ENCODE measurements at places on chromosomes 5 and 9. TPM values are rescaled to one million over a fixed set of nuclear protein-coding genes. Genes with fewer than 3 reads are reported as not detected.

The C1QTNF3 gene
- total RNA-seq, result 0.16 TPM

The RNF183 gene
- total RNA-seq, result not detected

The ANKRD18A gene
- total RNA-seq, result 0.70 TPM

The MYMK gene
- not detected for total RNA-seq

The AHRR gene
- total RNA-seq, result 0.94 TPM

The LCN10 gene
- total RNA-seq, result not detected

The GARIN3 gene
- total RNA-seq, result not detected

The CER1 gene
- not detected for total RNA-seq

The GMCL2 gene
- total RNA-seq, result not detected

The FCN2 gene
- total RNA-seq, result not detected

The GABBR2 gene
- total RNA-seq, result not detected

The BSPRY gene
- total RNA-seq, result not detected

The RAI14 gene
- 38.0 TPM for total RNA-seq

The CLIC3 gene
- total RNA-seq, result 8.7 TPM

The GBGT1 gene
- 2.7 TPM for total RNA-seq

The TXNDC8 gene
- total RNA-seq, result not detected

The ANXA1 gene
- total RNA-seq, result 655 TPM

The TPRN gene
- 6.7 TPM for total RNA-seq

The FGF10 gene
- total RNA-seq, result not detected

The KIAA1958 gene
- 0.78 TPM for total RNA-seq

The CDC25C gene
- total RNA-seq, result 11.9 TPM

The LHX3 gene
- not detected for total RNA-seq

The PLPP7 gene
- total RNA-seq, result 0.08 TPM

The ENHO gene
- total RNA-seq, result not detected

The KIF4B gene
- not detected for total RNA-seq

The CTNNAL1 gene
- 114 TPM for total RNA-seq

The DMGDH gene
- total RNA-seq, result not detected

The TPPP gene
- total RNA-seq, result 0.94 TPM

The DOCK8 gene
- 0.08 TPM for total RNA-seq

The NOTCH1 gene
- 93.1 TPM for total RNA-seq

The NR5A1 gene
- total RNA-seq, result not detected

The ZFP2 gene
- not detected for total RNA-seq

The SHISAL2B gene
- total RNA-seq, result not detected

The LIFR gene
- 2.1 TPM for total RNA-seq

The GHR gene
- 2.0 TPM for total RNA-seq

The MPDZ gene
- 16.8 TPM for total RNA-seq

The ZFR gene
- 36.6 TPM for total RNA-seq

The BNIP1 gene
- 19.9 TPM for total RNA-seq

The DDX46 gene
- 14.1 TPM for total RNA-seq

The PAEP gene
- not detected for total RNA-seq

The JMY gene
- 1.9 TPM for total RNA-seq

The PPP6C gene
- total RNA-seq, result 20.5 TPM

The SLC45A2 gene
- total RNA-seq, result not detected

The CYSRT1 gene
- 0.70 TPM for total RNA-seq

The PLK2 gene
- total RNA-seq, result 166 TPM

The SPATA6L gene
- total RNA-seq, result 1.6 TPM

The WDR38 gene
- total RNA-seq, result not detected

The ITK gene
- not detected for total RNA-seq

The PDCD1LG2 gene
- 10.8 TPM for total RNA-seq

The CLINT1 gene
- 56.9 TPM for total RNA-seq

The SOX30 gene
- not detected for total RNA-seq

The CCDC171 gene
- total RNA-seq, result 0.49 TPM

Data from hair follicular keratinocyte (primary cell).